ENCODE measurements at places on chromosomes 5 and 9. TPM values are rescaled to one million over a fixed set of nuclear protein-coding genes. Genes with fewer than 3 reads are reported as not detected.

ZNF782 gene
- total RNA-seq, result 3.0 TPM

SELENOP gene
- 604 TPM for total RNA-seq

RAPGEF1 gene
- total RNA-seq, result 32.9 TPM

PLAC8L1 gene
- total RNA-seq, result not detected

FAM78A gene
- total RNA-seq, result 3.3 TPM

SPOUT1 gene
- total RNA-seq, result 18.1 TPM

FBXL7 gene
- total RNA-seq, result 28.2 TPM

EGFL7 gene
- 330 TPM for total RNA-seq

GABBR2 gene
- total RNA-seq, result 10.2 TPM

PAM gene
- 318 TPM for total RNA-seq

PFN3 gene
- total RNA-seq, result not detected

OR1J2 gene
- total RNA-seq, result not detected

C9 gene
- under 0.01 TPM for total RNA-seq

PGGT1B gene
- total RNA-seq, result 17.4 TPM

ALDH1A1 gene
- total RNA-seq, result 2,886 TPM

AMBP gene
- not detected for total RNA-seq

RPS14 gene
- total RNA-seq, result 3,225 TPM

SHOC1 gene
- total RNA-seq, result not detected

ARAP3 gene
- 42.5 TPM for total RNA-seq

MEIKIN gene
- total RNA-seq, result not detected

SLC25A2 gene
- total RNA-seq, result under 0.01 TPM

LPAR1 gene
- 0.13 TPM for total RNA-seq

RETREG1 gene
- total RNA-seq, result not detected

HRH2 gene
- total RNA-seq, result 0.13 TPM

HMCN2 gene
- under 0.01 TPM for total RNA-seq

ISCA1 gene
- 21.4 TPM for total RNA-seq

IFNA2 gene
- not detected for total RNA-seq

TMEM171 gene
- total RNA-seq, result 1.4 TPM

CDKN2B gene
- total RNA-seq, result 9.9 TPM

HAVCR1 gene
- total RNA-seq, result not detected

FOXD4L5 gene
- total RNA-seq, result under 0.01 TPM

AP3S1 gene
- 61.9 TPM for total RNA-seq

ADGRD2 gene
- total RNA-seq, result not detected

NIPAL4 gene
- total RNA-seq, result not detected

GABRA1 gene
- total RNA-seq, result not detected

MACIR gene
- 5.1 TPM for total RNA-seq

FBN2 gene
- total RNA-seq, result 0.13 TPM

SLC36A2 gene
- total RNA-seq, result not detected

TPM2 gene
- 4.4 TPM for total RNA-seq

GPX8 gene
- total RNA-seq, result 12.6 TPM

SV2C gene
- under 0.01 TPM for total RNA-seq

SHC3 gene
- 0.25 TPM for total RNA-seq

PPP1R26 gene
- total RNA-seq, result 11.3 TPM

MSX2 gene
- 0.13 TPM for total RNA-seq

COL23A1 gene
- total RNA-seq, result 0.13 TPM

GDNF gene
- not detected for total RNA-seq

SLC45A2 gene
- under 0.01 TPM for total RNA-seq
